ENCODE measurements at places on chromosomes 5 and 9. TPM values are rescaled to one million over a fixed set of nuclear protein-coding genes. Genes with fewer than 3 reads are reported as not detected.

DNA sequence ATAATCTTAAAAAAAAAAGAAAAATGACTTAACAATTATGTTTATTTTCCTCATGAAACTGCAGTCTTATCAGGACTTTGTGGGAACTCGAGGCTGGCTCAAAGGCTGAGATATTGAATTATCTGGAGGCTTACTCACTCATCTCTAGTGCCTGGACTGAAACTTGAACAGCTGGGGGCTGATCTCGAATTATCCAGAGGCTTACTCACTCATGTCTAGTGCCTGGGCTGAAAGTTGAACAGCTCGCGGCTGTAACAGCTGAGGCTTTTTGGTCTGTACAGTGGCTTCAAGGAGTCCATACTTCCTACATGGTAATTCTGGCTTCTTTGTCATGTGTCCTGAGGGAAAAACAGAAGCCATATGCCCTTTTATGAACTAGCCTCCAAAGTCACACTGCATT lies 371.9 kb downstream of the CETN3 start:
- no peak overlapping the region for H3K27ac ChIP-seq
- H3K4me3 ChIP-seq = no peak overlapping the region
- no peak for DNase-seq
- no peaks in the 10 kb centered on the region for H3K36me3 ChIP-seq
- H3K27me3 ChIP-seq = no peaks in the 10 kb centered on the region

- no peaks in the 10 kb centered on the region for H3K36me3 ChIP-seq
- DNase-seq = no peak
- H3K4me3 ChIP-seq = no peak overlapping the region
- peaks cover 32% of the 10 kb centered on the region for H3K4me1 ChIP-seq
Observed at GRCh38 chr5:154287136-154287535, 96.6 kb downstream of the GALNT10 start.

The TXN gene
- 374 TPM for total RNA-seq

DNA sequence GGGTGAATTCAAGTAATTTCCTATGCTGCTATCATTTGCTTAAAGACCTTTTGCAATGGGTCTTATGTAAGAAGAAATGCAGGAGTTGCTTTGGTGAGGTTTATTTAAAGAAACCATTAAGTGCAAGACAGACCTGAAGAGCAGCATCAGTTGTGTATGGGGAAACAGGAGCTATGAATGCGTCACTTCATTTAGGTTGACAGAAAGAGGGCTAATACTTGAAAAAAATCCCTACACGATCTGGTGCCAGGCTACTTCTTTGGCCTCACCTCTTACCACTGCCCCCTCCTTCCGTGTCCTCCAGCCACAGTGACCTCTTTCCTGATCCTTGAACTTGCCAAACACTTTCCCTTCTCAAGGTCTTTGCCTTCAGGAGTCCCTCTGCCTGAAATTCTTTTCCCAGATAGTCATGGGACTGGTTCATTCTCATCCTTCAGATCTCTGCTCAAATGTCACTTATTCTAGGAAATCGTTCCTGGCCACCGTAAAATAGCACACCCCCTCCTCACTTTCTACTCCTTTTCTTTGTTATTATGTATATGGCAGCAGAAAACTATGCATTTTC lies 1.4 kb upstream of the JAK2 start:
- peak overlapping the region; percentile 89 for H3K27ac ChIP-seq
- H3K27me3 ChIP-seq = no peaks in the 10 kb centered on the region
- peaks cover 30% of the 10 kb centered on the region for H3K4me1 ChIP-seq
- H3K4me3 ChIP-seq = peak overlapping the region; percentile 76
- no peaks in the 10 kb centered on the region for H3K36me3 ChIP-seq

DNA sequence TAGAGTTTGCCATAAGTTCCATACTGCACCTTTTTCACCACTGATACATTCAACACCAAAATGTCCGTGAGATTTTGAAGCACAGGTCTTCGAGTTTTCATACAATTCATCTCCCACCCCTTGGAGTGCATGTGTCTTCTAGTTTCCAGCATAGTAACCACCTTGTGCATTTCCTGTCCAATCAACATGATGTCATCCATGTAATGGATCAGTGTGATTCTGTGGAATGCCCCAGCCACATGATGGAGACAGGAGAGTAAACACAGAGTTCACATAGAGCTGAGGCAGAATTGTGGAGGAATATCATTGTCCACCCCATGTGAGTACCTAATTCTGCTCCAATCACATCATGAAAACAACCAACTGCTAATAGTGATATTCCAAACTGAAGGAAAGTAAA lies 441.5 kb upstream of the CDH6 start:
- H3K36me3 ChIP-seq = no peaks in the 10 kb centered on the region
- H3K27me3 ChIP-seq = no peaks in the 10 kb centered on the region
- no peak overlapping the region for H3K4me3 ChIP-seq
- no peak for DNase-seq
- no peak overlapping the region for H3K27ac ChIP-seq

- no peak overlapping the region for H3K4me3 ChIP-seq
- H3K27me3 ChIP-seq = no peaks in the 10 kb centered on the region
- no peak for DNase-seq
- no peaks in the 10 kb centered on the region for H3K4me1 ChIP-seq
- H3K27ac ChIP-seq = no peak overlapping the region
- H3K36me3 ChIP-seq = no peaks in the 10 kb centered on the region
Observed at GRCh38 chr5:155127552-155127951, 114.0 kb downstream of the KIF4B start.
